IgD-negative memory B cell (primary cell): ENCODE measurements at places on chromosomes 7 and 10. TPM values are rescaled to one million over a fixed set of nuclear protein-coding genes. Genes with fewer than 3 reads are reported as not detected.

The ACBD7 gene
- not detected for polyA plus RNA-seq

The ADCYAP1R1 gene
- polyA plus RNA-seq: not detected

The RPEL1 gene
- not detected for polyA plus RNA-seq

The STEAP2 gene
- not detected for polyA plus RNA-seq

The PRKCQ gene
- 1.7 TPM for polyA plus RNA-seq

The EVX1 gene
- not detected for polyA plus RNA-seq
